ENCODE measurements at places on chromosomes 13 and 19. TPM values are rescaled to one million over a fixed set of nuclear protein-coding genes. Genes with fewer than 3 reads are reported as not detected.

Gene ZNF773
- total RNA-seq = 8.4 TPM

Gene S1PR2
- 3.8 TPM for total RNA-seq

Gene ATP4B
- not detected for total RNA-seq

Gene SELENOV
- not detected for total RNA-seq

Gene HIPK4
- not detected for total RNA-seq

Gene SAE1
- 165 TPM for total RNA-seq

DNA sequence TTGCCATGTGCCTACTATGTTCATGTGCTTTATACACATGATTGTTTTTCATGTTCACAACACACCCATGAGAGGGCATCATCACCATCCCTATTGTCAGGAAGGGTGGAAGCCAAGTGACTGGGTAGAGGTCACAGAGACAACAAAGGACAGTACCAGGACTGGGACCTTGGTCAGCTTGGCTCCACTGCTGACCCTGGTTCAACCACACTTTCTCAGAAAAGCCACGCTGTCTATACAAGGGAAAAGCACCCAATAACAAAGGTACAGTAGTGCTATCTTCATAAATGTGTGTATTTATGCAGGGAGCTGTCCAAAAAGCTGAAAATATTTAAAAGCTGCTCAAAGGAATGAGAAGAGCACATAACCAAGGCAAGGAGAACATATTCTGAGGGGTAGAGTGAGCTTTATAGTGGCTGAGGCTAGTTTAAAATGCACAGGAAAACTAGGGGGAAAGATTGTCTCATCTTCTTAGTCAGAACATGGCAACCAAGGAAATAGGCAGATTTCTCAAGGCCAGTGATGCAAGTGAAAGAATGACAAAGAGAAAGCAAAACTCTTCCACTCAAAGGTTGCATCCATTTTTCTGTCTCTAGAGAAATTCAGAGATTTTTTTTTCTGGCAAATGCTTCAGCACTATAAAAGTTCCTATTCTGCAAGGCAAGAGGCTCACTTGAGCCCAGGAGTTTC, 415.0 kb downstream of the FOXO1 start:
- DNase-seq = no peak

GRCh38 chr13:74144269-74144668, 10.1 kb upstream of the KLF12 start:
- no peak for DNase-seq

DNA sequence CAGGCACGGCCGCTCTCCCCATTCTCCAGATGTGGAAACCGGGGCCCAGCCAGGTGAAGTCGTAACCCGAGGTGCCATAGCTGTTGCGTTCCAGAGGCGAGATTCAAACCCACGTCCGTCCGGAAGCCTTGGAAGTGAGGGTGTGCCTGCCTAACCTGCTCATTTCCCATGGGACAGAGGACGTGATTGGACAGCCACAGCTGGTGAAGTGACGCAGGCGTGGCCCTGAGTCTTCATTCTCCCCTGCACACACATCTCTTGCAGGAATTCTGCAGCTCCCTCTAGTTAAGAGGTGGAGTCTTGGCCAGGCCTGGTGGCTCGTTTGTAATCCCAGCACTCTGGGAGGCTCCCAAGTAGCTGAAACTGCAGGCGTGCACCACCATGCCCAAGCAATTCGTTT, 16.8 kb downstream of the MEIS3 start:
- DNase-seq = no peak

Measured in activated CD8-positive, alpha-beta T cell treated with anti-CD3 and anti-CD28 coated beads, Interleukin-2, amount 10 ng/mL, durations not matched to agents 7 days and 5 days (primary cell).